ENCODE measurements at places on chromosomes 2 and 18. TPM values are rescaled to one million over a fixed set of nuclear protein-coding genes. Genes with fewer than 3 reads are reported as not detected.

Gene LYPD6
- total RNA-seq, result 16.9 TPM

Gene PAIP2B
- total RNA-seq, result 7.6 TPM

Gene CD8B2
- 0.37 TPM for total RNA-seq

Gene KCNJ13
- 0.63 TPM for total RNA-seq

Gene AQP4
- 0.58 TPM for total RNA-seq

Gene GPBAR1
- total RNA-seq, result 1.6 TPM

Gene PLB1
- 5.0 TPM for total RNA-seq

Gene SGPP2
- 3.5 TPM for total RNA-seq

Gene CDH7
- 5.6 TPM for total RNA-seq

Gene ARHGAP15
- total RNA-seq, result 107 TPM

Gene ANKRD30B
- total RNA-seq, result not detected

Gene MROH2A
- total RNA-seq, result 0.32 TPM

Gene SCN7A
- 133 TPM for total RNA-seq

Gene RAB17
- 1.7 TPM for total RNA-seq

Gene MATN3
- total RNA-seq, result 1.1 TPM

Gene KIF3C
- total RNA-seq, result 5.4 TPM

Gene PPIL3
- total RNA-seq, result 83.1 TPM

Gene GLB1L
- total RNA-seq, result 12.0 TPM

Gene IL37
- total RNA-seq, result not detected

Gene MC5R
- not detected for total RNA-seq

Gene IL1R2
- 0.37 TPM for total RNA-seq

Gene PROKR1
- total RNA-seq, result 0.69 TPM

Gene ZNF532
- total RNA-seq, result 105 TPM

Gene SLC39A6
- total RNA-seq, result 92.3 TPM

Gene NLRC4
- 1.7 TPM for total RNA-seq

Gene STEAP3
- 1.1 TPM for total RNA-seq

Gene FAM237A
- not detected for total RNA-seq

Gene TAF4B
- total RNA-seq, result 5.0 TPM

Gene TRABD2A
- 1.3 TPM for total RNA-seq

Gene RNU2-63P
- total RNA-seq, result not detected

Gene PHOSPHO2
- total RNA-seq, result 15.8 TPM

Gene TRAK2
- 60.6 TPM for total RNA-seq

Gene BOLL
- total RNA-seq, result 0.11 TPM

Gene TEX44
- not detected for total RNA-seq

Gene NEURL3
- total RNA-seq, result not detected

Gene ITGB6
- total RNA-seq, result 25.2 TPM
